ENCODE measurements at places on chromosomes 2 and 18. TPM values are rescaled to one million over a fixed set of nuclear protein-coding genes. Genes with fewer than 3 reads are reported as not detected.
A peak's percentile ranks its signal among the peaks of the same experiment; 100 is the strongest.

GRCh38 chr2:231928481-231928880 is 2.3 kb upstream of the NPPC start:
- no peak overlapping the region for H3K4me3 ChIP-seq
- no peak overlapping the region for H3K27ac ChIP-seq
- peaks cover 37% of the 10 kb centered on the region for H3K27me3 ChIP-seq

GRCh38 chr2:112593736-112594135 is 9.3 kb downstream of the CHCHD5 start:
- no peak overlapping the region for H3K27ac ChIP-seq
- H3K4me3 ChIP-seq: no peak overlapping the region
- DNase-seq: no peak
- no peaks in the 10 kb centered on the region for H3K27me3 ChIP-seq
- peaks cover 2% of the 10 kb centered on the region for H3K36me3 ChIP-seq

Gene WDCP
- total RNA-seq: 26.6 TPM

- H3K36me3 ChIP-seq: no peaks in the 10 kb centered on the region
- H3K4me3 ChIP-seq: no peak overlapping the region
Measured at GRCh38 chr2:98458667-98459380, 14.2 kb downstream of the INPP4A start.

- H3K27me3 ChIP-seq: no peaks in the 10 kb centered on the region
- H3K4me1 ChIP-seq: no peaks in the 10 kb centered on the region
- no peak for DNase-seq
- no peak overlapping the region for H3K4me3 ChIP-seq
Measured at GRCh38 chr2:132729522-132729921, 59.5 kb upstream of the LYPD1 start.

DNA sequence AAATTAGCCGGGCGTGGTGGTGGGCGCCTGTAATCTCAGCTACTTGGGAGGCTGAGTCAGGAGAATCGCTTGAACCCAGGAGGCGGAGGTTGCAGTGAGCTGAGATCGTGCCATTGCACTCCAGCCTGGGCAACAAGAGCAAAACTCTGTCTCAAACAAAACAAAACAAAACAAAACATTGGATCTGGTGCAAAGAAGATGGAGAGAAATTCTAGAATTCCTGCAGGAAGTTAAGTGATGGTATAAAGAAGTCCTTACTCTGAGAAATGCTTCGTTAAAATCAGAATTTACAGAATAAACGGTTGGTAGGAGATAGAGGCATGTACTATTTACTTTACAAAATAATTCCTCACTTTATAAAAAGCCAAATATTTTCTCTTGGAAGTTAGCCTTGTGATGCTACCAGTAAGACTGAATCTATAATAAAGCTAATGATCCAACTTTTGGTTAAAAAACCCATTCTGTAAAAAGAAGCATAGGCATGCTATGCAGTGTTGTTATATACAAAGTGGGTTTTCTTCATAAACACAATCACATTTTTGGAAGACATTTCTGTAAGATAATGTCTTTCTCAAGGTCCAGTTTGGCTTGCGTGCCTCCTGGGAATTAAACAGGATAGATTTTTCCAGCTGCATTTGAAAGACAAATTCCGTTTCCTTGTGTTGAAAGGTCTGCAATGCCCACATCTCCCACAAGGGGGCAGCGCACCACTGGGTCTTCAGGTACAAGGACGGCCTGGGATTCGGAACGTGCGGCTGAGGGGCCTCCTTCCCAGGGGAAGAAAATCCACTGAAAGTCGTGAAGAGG is 35.6 kb upstream of the PNO1 start:
- H3K36me3 ChIP-seq: no peaks in the 10 kb centered on the region
- peak; percentile 90 for DNase-seq
- no peak overlapping the region for H3K4me3 ChIP-seq
- H3K27ac ChIP-seq: no peak overlapping the region
- no peaks in the 10 kb centered on the region for H3K4me1 ChIP-seq
- H3K27me3 ChIP-seq: no peaks in the 10 kb centered on the region

DNA sequence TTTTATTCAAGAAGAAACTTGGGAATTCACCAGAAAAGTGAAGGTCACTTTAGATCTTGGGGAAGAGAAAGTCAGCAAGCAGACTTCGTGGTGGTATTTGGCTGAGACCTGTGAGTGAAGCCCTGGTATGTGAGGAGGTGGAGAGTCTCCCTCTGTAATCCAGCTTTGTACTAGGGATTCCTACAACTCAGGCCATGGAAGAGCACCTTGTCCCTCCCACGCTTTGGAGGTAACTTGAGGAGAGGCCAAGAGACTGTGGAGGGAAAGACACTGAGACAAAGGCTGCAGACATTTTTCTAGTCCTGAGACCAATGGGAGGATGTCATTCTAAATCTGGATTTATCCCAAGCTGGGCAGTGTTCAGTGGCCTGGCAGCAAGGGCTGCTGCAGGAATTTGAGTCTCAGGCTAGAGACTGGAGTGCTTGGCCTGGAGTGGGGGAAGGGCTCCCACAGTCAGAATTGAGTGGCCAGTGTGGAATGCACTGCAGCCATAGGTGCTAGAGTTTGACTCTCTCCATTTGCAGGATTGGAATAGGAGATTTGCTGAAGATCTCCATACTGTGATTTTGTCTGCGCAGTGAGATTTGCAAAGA is 219.0 kb downstream of the ACTR3 start:
- H3K4me1 ChIP-seq: no peaks in the 10 kb centered on the region
- DNase-seq: no peak
- no peaks in the 10 kb centered on the region for H3K36me3 ChIP-seq
- H3K27ac ChIP-seq: no peak overlapping the region
- no peak overlapping the region for H3K4me3 ChIP-seq

Gene REG3G
- not detected for total RNA-seq

DNA sequence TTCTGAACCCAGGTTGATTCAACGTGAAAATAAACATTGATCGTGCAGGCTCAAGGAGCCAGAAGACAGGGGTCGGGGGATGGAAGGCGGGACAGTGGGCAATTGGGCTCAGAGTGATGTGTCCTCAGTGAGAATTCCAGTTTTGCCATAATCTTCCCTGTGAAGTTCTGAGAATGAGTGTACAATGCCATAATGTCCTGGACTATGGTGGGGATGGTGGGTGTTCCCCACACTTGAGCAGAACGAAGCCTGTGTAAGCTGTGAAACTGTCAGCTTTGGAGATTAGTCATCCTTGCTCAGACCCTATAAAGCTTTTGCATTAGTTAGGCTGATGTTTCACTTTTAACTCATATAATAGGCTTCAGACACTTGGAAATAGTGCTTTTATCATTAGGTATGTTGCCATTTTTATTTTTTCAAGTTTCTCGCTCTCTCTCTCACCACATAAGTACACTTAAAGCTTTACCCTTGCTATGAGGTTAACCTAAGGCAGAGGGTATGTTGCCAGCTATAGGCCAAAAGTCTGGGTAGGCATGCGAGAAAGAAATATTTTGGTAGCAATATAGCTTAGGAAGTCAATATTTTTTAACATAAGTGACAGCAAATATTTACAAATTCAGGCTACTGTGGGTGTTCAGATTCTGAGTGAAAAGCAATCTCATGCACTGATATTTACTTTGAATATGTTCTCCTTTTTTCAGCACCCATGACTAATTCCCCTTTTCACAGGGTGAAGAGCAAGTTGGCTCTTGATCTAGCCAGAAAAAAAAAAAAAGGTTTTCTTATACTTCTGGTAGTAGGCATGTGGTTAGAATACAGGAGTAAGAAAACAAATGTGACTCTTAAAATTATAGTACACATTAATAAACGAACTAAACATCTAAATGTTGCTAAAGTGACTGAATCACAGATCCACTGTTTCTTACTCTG is 47.2 kb downstream of the CDC42EP3 start:
- no peak overlapping the region for H3K4me3 ChIP-seq
- DNase-seq: peak; percentile 13
- no peak overlapping the region for H3K27ac ChIP-seq
- H3K27me3 ChIP-seq: no peaks in the 10 kb centered on the region

Gene HAAO
- 2.4 TPM for total RNA-seq

- H3K27me3 ChIP-seq: no peaks in the 10 kb centered on the region
- no peaks in the 10 kb centered on the region for H3K36me3 ChIP-seq
- H3K4me3 ChIP-seq: no peak overlapping the region
Measured at GRCh38 chr2:136582628-136583205, 182.6 kb upstream of the THSD7B start.

DNA sequence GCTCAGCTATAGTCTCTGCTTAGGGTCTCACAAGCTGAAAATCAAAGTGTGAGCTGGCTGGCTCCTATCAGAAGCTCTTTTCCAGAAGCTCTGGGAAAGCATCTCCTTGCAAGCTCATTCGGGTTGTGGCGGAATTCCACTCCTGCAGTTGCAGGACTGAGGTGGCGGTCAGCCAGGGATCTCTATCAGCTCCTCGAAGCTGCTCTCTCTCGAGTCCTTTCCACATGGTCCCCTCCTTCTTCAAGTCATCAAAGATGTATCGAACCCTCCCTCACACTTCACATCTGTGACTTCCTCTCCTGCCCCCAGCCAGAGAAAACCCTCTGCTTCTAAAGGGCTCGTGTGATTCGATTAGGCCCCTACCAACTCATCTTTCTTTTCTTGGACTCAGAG is 141.7 kb downstream of the ZFP36L2 start:
- H3K4me3 ChIP-seq: no peak overlapping the region
- no peak overlapping the region for H3K27ac ChIP-seq
- no peaks in the 10 kb centered on the region for H3K27me3 ChIP-seq
- peaks cover 41% of the 10 kb centered on the region for H3K4me1 ChIP-seq
- DNase-seq: no peak

GRCh38 chr2:214671319-214671885 is 138.1 kb downstream of the BARD1 start:
- H3K4me3 ChIP-seq: no peak overlapping the region
- no peaks in the 10 kb centered on the region for H3K27me3 ChIP-seq
- DNase-seq: no peak

Gene RAX
- 19.3 TPM for total RNA-seq

Gene CCDC150
- total RNA-seq: 28.0 TPM

Gene TMEM185B
- total RNA-seq: 34.5 TPM

- H3K27me3 ChIP-seq: no peaks in the 10 kb centered on the region
- H3K4me1 ChIP-seq: peaks cover 17% of the 10 kb centered on the region
- peak; percentile 12 for DNase-seq
- no peak overlapping the region for H3K4me3 ChIP-seq
Measured at GRCh38 chr2:237735798-237736197, 62.8 kb upstream of the RBM44 start.

- H3K36me3 ChIP-seq: no peaks in the 10 kb centered on the region
- no peak overlapping the region for H3K4me3 ChIP-seq
- DNase-seq: no peak
- H3K27me3 ChIP-seq: no peaks in the 10 kb centered on the region
- no peak overlapping the region for H3K27ac ChIP-seq
- H3K4me1 ChIP-seq: no peaks in the 10 kb centered on the region
Measured at GRCh38 chr2:174450021-174450816, 36.6 kb downstream of the GPR155 start.

Gene ARHGEF33
- 0.35 TPM for total RNA-seq

DNA sequence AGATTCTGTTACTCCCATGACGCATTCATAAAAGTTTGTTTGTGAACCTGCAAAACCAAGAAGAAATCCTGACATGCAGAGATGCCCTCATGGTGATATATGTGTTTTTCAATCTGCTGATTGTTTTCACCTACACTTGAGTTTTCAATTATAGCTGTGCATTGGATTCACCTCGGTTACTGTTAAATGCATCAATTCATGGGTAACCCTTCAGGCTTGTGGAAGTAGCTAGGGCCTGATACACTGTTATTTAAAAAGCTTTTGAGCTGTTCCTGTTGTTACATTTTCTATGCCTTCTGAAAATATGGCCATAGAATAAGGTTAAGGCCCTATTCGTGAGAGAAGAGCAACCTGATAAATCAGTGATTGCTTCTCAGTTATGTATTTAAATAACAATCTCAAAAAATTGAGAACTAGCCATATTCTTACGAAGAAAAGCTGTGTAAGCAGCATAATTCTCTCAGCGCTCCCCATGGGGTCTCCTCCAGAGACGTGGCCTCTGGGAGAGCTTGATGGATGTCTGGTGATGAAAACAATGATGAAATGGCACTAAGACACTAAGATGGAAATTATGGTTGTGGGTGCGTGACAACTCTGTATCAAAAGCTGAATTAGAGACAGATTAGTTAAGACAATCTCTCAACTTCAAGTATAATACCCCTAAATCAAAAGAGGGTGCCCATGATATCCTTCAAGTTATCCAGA is 60.5 kb downstream of the RIT2 start:
- H3K4me1 ChIP-seq: no peaks in the 10 kb centered on the region
- H3K4me3 ChIP-seq: no peak overlapping the region
- no peak overlapping the region for H3K27ac ChIP-seq
- H3K36me3 ChIP-seq: no peaks in the 10 kb centered on the region

Gene MAP3K19
- not detected for total RNA-seq

GRCh38 chr2:179818546-179818945 is 42.9 kb downstream of the ZNF385B start:
- H3K4me1 ChIP-seq: no peaks in the 10 kb centered on the region
- H3K36me3 ChIP-seq: no peaks in the 10 kb centered on the region
- H3K4me3 ChIP-seq: no peak overlapping the region
- no peak for DNase-seq
- H3K27ac ChIP-seq: no peak overlapping the region

GRCh38 chr2:175156534-175156933 is 11.5 kb downstream of the ATF2 start:
- H3K27ac ChIP-seq: peak overlapping the region; percentile 2
- peaks cover 3% of the 10 kb centered on the region for H3K36me3 ChIP-seq
- DNase-seq: no peak
- peaks cover 11% of the 10 kb centered on the region for H3K4me1 ChIP-seq

DNA sequence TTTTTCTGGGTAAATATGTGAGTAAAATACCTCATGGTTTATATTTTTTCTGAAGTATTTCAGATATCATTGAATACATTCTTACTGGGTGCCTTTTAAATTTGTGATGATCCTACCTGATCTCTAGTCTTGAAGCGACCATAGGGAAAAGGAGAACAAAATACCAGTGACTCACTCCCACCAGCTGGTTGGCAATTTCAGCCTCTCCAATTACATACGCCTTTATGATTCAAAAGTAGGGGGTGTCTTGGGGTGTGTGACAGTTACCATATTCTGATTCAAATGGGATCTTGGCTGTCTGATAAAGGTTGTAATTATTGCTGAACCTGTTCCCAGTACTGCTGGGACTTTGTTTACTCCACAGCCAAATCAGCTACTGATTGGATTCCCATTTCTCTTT is 175.9 kb upstream of the NXPH2 start:
- H3K27me3 ChIP-seq: no peaks in the 10 kb centered on the region
- no peak for DNase-seq
- H3K36me3 ChIP-seq: no peaks in the 10 kb centered on the region
- H3K27ac ChIP-seq: no peak overlapping the region
- H3K4me3 ChIP-seq: no peak overlapping the region

Gene TFCP2L1
- total RNA-seq: not detected

Gene C2orf80
- total RNA-seq: not detected

- no peak overlapping the region for H3K4me3 ChIP-seq
- no peaks in the 10 kb centered on the region for H3K4me1 ChIP-seq
- H3K27ac ChIP-seq: no peak overlapping the region
- no peaks in the 10 kb centered on the region for H3K36me3 ChIP-seq
Measured at GRCh38 chr2:232479341-232480200, 8.1 kb downstream of the ECEL1 start.
